ENCODE measurements at places on chromosomes 16 and 17. TPM values are rescaled to one million over a fixed set of nuclear protein-coding genes. Genes with fewer than 3 reads are reported as not detected.

CDRT4 gene
- 3.4 TPM for total RNA-seq

LPO gene
- total RNA-seq: 0.07 TPM

MYL4 gene
- total RNA-seq: 0.85 TPM

C17orf107 gene
- total RNA-seq: 9.9 TPM

PRSS33 gene
- total RNA-seq: not detected

KRTAP4-1 gene
- not detected for total RNA-seq

NTHL1 gene
- total RNA-seq: 22.6 TPM

CCL16 gene
- total RNA-seq: not detected

GPR179 gene
- 0.10 TPM for total RNA-seq

MT1G gene
- not detected for total RNA-seq

HASPIN gene
- total RNA-seq: 1.9 TPM

KRT39 gene
- total RNA-seq: not detected

NPTX1 gene
- 8.0 TPM for total RNA-seq

KRTAP3-1 gene
- not detected for total RNA-seq

GPRC5B gene
- total RNA-seq: 2.7 TPM

HBA1 gene
- total RNA-seq: not detected

KCNH4 gene
- total RNA-seq: not detected

SEPTIN1 gene
- 0.13 TPM for total RNA-seq

C16orf54 gene
- not detected for total RNA-seq

AOC3 gene
- total RNA-seq: 1.3 TPM

ZNF287 gene
- total RNA-seq: 6.6 TPM

WNT3 gene
- 1.0 TPM for total RNA-seq

CHST4 gene
- not detected for total RNA-seq

CDYL2 gene
- 11.8 TPM for total RNA-seq

CMTM1 gene
- 2.2 TPM for total RNA-seq

WFIKKN2 gene
- 0.07 TPM for total RNA-seq

CD300H gene
- not detected for total RNA-seq

APOBR gene
- not detected for total RNA-seq

All from smooth muscle cell of the pulmonary artery (primary cell).